ENCODE measurements at places on chromosomes 4 and X. TPM values are rescaled to one million over a fixed set of nuclear protein-coding genes. Genes with fewer than 3 reads are reported as not detected.

- DNase-seq: peak; percentile 22
These were observed 3.5 kb upstream of the SAP30 start for GRCh38 chr4:173367285-173367684.

DNA sequence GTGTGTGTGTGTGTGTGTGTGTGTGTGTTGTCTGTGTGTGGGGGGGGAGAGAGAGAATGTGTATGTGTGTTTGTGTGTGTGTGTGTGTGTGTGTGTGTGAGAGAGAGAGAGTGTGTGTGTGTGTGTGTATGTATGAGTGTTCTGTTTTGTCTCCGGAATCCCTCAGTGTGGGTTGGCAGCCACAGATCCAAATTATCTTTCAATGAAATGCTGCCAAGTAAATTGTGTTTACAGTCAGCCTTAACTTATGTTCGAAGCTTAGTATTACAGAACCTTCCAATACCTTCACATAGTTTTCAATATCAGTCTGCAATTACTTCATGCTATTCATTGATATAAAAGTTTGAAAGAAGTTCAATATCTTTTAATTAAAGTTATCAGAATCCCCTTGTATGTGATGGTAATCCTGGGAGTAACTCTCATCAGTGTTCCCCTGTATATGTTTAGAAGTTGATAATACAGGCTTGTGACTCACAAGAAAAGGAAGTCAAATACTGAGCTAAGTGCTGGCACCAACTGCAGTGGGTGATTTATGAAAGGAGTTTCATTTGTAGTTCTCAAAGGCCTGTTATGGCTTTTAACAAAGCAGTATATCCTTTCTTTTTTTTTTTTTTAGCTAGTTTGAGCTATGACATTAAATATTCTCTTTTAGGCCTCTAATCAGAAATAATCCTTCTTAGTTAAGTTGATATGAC, 51.6 kb upstream of the HTR2C start:
- no peak for DNase-seq

DNA sequence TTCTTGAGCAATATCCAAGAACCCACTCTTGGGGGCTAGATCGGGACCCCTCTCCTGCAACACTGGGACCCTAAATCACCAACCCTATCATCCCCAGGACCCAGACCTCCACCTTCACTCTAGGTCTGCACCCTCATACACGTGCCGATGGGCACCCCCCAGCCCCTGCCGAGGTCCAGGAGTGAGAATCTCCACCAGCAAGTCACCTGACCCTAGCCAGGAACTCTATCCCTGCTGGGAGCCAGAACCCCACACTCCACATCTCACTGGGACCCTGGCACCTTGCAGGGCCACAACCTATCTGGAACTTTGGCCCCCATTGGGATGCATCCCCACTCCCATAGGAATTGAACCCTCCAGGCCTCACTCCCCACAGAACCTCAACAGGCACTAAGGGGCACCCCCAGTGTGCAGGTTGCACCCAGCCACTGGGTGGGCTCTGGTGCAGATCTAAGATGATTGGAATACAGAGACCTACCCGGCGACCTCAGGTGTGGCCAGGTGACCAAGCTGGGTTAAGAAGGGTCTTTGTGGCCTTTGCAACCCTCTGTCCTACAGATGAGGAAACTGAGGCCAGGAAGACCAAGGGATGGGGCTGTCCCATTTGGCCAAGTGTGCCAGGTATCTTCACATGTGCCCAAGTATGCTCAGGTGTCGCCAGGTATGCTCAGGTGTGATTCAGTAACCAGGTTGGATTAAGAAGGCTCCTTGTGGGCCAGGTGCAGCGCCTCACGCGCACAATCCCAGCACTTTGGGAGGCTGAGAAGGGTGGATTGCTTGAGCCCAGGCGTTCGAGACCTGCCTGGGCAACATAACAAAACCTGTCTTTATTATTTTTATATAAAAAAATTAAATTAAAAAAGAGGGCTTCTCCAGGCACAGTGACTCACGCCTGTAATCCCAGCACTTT, 3.1 kb upstream of the DHRSX start:
- DNase-seq: no peak

GRCh38 chr4:114668577-114668976, 70.0 kb downstream of the UGT8 start:
- DNase-seq: no peak

DNA sequence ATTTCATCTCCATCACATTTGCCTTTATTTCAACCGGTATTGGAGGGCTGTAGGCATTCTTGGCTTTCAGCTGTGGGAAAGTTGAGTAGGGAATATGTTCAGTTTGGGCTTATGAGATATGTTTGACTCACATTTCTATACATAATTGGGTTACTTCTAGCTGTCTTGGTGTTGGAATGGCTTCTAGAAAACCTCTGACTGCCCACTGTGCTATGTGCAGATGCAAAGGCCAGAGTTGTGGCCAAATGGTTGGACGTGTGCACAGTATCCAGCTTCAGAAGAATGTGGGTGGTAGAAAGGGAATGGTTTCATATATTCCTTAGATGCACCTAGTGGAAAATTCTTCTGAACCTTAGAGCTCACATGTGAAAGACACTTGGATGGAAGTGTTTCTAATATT, 92.6 kb upstream of the H2AZ1 start:
- peak; percentile 35 for DNase-seq

DNA sequence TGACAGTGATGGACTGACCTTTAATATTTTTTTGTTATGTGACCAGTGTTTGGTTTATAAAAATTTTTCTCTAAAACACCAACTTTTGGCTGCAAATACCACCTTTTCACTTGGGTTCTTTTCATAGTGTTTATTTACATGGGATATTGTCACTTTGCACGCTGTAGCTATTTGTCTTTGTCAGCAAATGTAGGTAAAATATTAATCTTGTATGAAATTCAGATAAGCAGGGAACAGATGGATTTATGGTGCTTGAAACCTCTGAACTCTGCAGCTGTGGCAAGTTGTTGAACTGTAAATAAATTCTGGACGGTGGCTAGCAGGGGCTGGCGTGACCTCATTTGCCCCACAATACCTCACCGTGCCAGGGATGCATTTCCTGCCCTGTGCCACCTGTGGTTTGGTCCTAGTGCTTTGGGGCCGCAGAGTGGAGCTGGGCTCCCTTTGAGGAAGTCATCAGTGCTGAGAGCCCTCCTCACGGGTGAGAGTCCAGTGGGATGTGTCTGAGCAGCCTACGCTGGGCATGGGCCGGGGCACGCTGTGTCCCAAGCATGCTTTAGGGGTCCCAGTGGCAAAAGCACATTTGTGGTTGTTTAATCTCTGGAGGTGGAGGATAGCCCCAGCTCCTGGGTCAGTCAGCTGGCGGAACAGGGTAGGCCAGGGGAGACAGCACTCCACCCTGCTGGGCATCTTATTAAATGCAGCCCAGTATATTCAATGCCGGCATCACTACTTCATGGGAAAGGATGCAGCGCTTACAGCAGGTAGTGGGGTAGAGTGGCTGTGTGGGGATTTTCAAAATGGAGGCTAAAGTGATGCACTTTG, 108.6 kb downstream of the TBL1X start:
- DNase-seq: no peak

Gene AMELX
- not detected for polyA plus RNA-seq

Gene FMR1
- polyA plus RNA-seq: 12.2 TPM

DNA sequence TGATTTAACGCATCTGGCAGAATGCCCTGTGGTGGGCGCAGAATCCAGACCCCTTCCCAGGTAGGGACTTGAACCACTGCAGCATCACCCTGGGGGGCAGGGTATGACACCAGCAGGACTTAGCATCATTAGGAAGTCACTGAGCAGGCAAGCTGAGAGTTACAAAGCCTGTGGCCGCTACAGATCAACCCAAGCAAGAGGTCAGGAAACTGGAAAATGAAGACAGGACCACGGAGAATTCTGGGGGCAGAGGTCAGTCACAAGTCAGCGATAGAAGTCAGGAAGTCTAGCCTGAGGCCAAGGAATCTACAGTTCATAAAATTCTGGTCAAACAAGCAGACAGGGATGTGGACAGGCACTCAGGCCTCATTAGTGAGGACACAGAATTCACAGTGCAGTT, 108.4 kb downstream of the CHIC2 start:
- no peak for DNase-seq

Gene DUSP21
- polyA plus RNA-seq: not detected

DNA sequence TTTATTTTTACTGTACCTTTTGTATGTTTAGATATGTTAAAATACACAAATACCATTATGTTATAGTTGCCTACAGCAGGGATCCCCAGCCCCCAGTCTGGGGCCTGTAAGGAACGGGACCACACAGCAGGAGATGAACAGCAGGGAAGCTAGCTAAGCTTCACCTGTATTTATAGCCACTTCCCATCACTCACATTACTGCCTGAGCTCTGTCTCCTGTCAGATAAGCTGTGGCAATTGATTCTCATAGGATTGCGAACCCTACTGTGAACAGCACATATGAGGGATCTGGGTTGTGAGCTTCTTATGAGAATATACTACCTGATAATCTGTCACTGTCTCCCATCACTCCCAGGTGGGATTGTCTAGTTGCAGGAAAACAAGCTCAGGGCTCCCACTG, 73.9 kb downstream of the BMPR1B start:
- DNase-seq: no peak

- no peak for DNase-seq
These were observed 390.7 kb upstream of the GALNT7 start for GRCh38 chr4:172777729-172778431.

- DNase-seq: peak; percentile 91
These were observed 569.3 kb upstream of the DIPK2B start for GRCh38 chrX:45769761-45770582.

DNA sequence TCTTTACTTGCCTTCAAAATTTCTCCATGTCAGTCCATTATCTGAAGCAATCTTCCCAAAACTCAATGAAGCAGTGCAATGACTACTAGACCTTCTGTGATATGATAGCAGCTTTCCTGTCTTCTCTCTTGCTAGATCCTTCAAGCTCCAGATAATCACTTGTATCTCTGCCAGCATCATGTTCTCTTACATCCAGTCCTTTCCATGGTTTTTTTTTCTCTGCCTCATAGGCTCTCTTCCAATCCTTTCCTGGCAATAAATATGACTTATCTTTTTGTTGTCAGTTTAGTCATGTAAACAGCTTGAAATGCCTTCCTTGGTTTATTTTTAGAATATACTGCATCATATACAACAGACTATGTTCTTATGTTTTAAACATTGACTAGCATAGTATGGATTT, 193.5 kb downstream of the CFAP299 start:
- peak; percentile 61 for DNase-seq

GRCh38 chr4:2059726-2060602, 837 bp downstream of the NAT8L start:
- DNase-seq: no peak

- DNase-seq: peak; percentile 71
These were observed 11.8 kb upstream of the PGK1 start for GRCh38 chrX:78092296-78092695.

DNA sequence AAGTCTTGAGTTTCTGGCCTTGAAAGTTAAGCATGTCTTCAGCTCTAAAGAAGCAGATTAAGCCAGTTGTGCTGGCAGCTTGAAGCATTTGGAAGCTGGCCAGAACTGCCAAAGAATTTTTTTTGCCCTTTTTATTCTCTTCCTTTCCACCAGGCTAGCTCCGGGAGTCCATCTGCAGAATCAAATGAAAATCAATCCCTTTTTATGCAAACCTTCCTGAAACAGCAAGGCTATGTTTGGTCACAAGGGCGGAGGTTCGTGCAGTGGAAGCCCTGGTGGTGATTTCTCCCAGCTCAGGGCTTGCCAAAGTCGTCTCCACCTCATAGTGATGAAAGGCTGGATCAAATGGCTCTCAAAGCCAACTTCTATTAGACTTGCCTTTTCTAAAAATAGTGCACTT, 21.6 kb upstream of the C4orf54 start:
- DNase-seq: no peak

Gene MTNR1A
- polyA plus RNA-seq: not detected

GRCh38 chr4:144732584-144733428, 86.8 kb downstream of the HHIP start:
- peak; percentile 4 for DNase-seq

DNA sequence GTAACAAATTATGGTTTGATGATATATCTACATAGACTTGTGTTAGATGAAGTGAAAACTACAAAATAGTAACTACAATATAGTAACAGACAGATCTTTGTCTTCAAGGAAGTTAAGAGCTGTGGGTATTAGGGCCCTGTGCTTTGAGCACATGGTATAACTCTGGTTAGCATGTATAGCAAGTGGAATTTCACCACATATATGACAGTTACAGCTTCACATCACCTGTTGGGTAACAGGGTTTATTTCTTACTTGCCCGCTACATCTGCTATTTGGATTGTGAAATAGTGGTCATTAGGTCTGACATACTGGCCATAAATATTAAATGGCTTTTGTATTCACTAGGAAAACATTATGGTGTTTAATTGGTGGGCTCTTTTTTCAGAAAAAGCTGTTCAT, 20.2 kb downstream of the OFD1 start:
- no peak for DNase-seq

Gene CT47B1
- polyA plus RNA-seq: not detected

Gene CLDN34
- 0.14 TPM for polyA plus RNA-seq

DNA sequence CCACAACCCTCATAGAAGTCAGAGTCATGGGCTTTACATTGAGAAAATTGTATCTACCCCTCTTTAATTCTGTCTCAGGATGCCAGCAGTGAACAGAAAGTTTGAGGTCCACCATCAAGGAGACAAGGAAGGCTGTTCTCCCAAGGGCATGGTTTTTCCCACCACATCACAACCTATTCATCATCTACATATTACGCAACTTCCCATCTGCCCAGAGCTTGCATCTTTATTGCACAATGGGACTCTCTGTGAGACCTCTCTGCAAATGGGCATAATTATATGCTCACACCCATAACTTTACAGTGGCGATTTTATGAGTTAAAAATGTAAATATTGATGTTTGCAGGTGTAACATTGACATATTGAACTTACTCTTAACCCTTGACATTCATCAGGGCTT, 38.9 kb downstream of the PAGE2 start:
- no peak for DNase-seq

Gene RASL11B
- 0.26 TPM for polyA plus RNA-seq

GRCh38 chr4:79236785-79237184, 89.1 kb downstream of the NAA11 start:
- DNase-seq: no peak

DNA sequence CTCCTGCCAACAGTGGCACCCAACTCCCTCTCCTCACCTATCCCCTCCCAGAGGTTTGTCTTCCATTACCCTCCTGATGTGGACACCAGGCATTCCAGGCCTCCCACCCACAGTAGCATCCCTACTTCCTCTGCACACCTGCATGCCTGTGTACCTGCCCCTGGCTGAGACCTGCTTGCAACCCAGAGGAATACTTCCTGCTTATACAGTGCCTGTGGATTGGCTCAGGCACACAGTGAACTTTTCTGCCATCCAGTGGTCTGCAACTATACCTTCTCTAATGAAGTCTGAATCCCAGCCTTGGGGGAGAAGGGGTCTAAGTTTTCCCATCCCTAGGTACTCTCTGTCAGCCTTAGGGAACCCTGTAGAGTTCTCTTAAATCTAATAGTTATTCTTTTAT, 169.9 kb downstream of the IQCM start:
- no peak for DNase-seq

Gene CXorf65
- not detected for polyA plus RNA-seq

DNA sequence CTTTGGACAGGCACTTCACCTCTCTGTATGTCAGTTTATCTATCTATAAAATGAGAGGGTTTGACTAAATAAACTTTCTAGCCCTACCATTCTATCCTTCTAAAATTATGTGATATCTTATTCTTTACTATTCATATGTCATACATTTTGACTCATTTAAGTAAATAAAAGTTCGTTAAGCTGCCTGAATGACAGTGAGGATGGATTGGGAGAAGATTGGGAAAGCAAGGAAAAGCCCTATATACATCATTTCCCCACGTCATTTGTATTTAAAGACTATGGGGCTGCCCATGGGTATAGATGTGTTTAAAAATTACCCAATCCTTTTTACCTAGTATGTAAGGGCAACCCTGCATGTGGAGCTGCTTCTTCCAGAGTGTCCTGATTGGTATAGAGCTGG, 5.3 kb downstream of the SLC16A2 start:
- DNase-seq: no peak
